ENCODE measurements at places on chromosomes 2 and 18.

DNA sequence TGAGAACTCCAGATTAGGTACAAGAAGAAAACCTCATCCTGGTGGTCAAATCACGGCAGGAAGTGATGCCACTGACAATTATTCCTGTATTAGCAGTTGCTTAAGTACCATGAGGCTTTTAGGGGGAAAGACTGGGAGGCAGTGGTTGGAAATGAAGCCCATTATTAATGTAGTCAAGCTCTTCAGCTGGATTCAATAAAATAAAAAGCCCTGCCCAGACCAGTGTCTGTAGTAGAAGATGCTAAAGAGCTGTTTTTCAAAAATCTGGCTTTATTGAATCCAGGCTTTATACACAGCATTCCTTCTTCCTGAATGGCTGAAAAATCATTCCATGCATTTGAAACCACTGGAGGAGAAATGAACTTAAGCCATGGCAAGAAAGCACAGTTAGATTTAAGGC is 155.2 kb downstream of the BCL2 start:
- no peak for DNase-seq

DNA sequence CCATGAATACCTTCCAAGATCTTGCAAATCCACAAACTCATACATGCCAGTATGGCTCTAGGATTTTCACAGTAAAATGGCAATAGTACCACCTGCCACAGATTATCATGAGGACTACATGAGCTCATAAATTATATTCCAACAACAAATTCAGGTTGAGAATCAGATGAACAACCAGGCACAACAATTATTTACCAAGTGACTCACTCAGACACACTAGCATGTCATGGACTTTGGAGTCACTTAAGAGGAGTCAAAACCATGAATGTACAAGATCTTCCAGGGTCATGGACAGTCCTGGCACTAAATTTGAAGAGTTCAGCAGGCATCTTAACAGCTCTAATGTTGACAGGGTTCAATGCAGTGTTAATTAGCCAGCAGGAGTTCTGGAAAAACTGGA is 34.4 kb upstream of the BZW1 start:
- no peak for DNase-seq

- DNase-seq, result no peak
Measured at GRCh38 chr2:209817844-209818271, 46.2 kb downstream of the UNC80 start.

DNA sequence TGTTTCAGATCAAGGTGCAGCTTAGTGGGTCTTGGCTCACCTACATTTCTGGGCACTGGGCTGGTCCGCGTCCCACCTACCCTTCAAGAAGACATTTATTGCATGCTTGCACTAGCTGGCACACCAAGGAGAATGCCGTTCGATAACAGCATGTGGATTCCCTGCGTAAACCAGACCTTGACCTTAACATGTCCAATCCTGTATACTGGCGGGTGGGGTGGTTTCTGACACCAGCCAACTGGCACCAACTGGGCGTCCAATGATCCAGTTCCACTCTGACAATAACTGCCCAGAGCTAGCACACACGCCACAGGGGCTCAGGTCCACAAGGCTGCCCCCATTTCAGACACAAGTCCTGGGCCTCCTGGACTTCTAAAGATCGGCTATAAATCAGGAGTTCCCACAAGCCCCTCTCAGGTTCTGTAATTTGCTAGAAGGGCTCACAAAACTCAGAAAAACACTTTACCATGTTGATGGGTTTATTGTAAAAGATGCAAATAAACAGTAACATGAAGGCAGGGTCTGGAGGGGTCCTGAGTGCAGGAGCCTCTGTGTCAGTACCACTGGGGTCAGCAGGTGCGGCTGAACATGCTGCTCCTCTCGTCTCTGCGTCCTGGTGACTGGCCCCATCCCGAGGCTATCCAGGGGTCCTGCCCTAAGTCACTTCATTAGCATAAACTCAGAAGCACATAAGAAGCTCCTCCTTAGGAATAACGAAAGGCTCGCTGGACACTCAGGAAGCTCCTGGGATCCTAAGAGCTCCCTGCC is 161.8 kb downstream of the HDAC4 start:
- DNase-seq, result no peak

DNA sequence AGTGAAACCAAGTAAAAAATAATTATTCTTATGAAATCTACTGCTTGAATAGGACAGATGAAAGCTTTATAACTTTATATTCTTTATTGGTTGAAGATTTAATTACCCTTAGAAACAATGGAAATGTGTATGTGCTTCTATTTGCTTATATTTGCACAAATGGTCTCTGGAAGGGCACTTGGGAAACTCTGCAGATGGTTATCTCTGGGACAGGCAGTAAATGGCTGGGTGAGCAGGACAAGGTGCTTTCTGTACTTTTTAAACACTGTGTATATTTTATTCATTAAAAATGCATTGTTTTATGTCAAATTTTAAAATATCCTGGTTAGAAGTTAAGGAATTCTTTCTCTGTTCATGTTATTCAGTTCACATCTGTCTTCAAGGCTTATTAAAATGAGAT is 131.1 kb downstream of the LRRTM4 start:
- no peak for DNase-seq

All from fibroblast of the aortic adventitia (primary cell).